ENCODE measurements at places on chromosomes 2 and 18.

DNA sequence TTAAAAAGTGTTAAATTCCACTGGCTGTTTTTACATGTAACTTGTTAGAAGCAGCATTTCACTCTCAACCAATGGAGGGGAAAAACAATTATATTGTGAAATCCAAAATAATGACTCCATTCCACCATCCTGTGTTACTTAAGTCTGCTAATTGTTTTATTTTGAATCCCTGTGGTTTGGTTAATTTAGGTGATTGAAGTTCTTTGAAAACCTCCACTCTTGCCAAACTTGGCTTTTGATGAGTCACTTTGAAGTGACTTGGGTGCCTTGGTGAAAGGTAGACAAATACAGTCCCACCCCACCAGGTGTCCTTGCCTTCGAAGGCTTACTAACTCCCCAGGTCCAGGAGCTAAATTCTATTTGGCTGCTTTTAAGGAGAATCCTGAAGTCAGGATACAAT, 1303.8 kb upstream of the NRXN1 start:
- no peak for DNase-seq

- no peak for DNase-seq
Measured at GRCh38 chr2:72548081-72548764, 277.6 kb downstream of the EXOC6B start.

DNA sequence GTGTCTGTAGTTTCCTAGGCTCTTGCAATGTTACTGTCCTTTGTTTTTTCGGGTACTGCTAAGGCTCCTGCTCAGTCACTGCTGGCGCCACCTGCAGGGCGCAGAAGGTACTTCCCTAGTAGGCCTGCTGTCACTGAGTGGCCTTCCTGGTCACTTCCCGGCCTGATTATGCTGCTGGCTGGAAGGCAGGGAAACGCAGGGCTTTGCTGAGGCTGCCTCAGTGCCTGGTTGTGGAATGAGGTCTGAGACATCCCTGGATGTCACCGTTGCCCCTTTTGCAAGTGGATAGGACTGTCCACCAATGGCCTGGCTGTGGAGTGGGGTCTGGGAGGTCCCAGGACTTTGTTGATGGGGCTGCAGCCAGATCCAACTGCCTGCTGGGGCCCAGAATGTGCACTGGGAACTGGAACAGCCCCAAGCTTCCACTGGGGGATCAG, 13.1 kb downstream of the DAW1 start:
- DNase-seq = peak; percentile 60

DNA sequence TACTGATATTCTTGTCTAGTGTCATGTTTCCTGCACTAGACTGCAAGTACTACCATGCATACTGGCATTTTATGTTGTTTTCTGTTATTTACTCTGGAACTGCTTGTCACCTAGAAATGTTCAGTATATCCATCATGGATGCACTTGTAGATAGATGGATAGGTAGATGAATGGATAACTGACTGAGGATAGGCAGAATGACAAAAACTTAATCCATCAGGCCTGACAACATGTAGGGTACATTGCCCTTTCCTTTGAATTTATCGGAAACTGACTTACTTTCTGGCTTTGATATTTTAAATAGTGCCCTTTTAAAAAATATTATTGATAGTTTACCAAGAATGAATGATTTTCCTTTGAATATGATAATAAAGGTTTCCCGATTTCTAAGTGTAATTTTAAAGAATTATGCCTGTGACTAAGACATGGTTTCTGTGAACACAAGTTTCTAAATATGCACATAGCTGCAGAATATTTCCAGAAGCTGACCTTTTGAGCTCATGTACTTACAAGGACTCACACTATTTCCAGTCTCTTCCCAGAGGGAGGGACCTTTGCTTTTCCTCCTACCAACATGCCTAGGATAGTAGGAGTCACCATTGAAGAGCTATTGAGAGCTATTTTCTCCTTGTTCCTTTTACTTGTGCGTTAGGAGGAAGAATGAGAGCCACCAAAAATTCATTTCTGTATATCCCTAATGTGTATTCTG, 81.3 kb downstream of the ANKRD12 start:
- no peak for DNase-seq

- no peak for DNase-seq
Measured at GRCh38 chr18:45253973-45254708, 361.1 kb upstream of the SLC14A2 start.

DNA sequence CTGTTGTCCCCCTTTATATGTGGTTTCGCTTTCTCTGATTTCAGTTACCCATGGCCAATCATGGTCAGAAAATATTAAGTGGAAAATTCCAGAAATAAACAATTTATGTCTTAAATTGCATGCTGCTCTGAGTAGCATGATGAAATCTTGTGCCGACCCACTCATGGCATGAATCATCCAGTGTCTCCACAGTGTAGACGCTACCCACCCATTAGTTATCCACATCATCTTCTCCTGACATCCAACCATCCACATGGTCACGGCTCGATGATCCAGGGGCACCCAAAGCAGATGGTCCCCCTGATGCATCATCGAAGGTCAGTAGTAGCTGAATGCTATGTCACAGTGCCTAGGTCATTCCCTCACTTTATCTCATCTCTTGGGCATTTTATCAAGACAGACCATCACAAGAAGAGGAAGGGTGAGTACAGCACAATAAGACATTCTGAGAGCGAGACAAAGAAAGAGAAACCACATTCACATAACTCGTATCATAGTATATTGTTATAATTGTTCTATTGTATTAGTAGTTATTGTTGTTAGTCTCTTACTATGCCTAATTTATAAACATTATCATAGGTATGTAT, 44.1 kb upstream of the ACKR3 start:
- DNase-seq = no peak

GRCh38 chr2:170024721-170025120, 153.2 kb upstream of the MYO3B start:
- no peak for DNase-seq

DNA sequence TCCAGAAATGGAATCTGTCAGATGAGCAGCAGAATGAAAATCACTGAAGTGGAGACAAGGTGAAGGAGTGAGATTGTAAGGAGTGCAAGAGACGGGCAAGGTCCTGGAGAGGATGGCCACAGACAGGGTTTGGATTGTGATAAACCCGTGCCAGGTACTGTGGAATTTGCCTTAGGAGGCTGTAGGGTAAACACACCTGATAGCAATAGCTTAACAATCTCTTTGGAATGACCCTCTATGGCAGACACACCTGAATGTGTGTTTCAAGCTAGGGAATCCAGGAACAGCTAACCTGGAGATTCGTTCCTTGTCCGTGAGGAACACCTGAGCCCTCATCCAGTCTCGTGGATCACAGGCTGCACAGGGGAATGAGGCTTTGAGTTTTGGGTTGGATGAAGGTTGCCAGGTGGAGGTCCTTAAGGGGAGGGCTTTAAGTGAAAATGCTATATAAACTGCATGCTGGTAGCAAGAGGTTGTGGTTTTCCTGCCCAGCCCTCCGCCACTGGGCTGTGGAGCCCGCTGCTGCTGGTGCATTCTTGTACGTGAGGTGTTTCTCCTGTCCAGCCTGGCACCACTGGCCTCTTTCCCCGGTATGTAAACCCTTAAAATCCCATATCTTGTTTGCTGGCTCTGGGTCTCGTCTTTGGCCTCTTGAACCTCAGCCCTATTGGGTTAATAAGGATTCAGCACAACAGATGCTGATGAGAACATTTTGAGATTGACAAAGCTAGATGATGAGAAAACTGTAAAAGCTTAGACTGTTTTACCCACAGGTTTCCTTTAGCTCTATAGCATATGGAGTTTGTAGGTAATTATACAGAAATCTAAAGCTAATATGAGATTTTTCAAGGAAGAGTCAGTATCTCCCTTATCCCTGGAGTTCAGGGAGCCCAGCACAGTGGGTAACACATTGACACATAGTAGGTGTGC, 117.9 kb downstream of the ARHGAP15 start:
- no peak for DNase-seq

GRCh38 chr2:109516445-109517117, 97.2 kb downstream of the SEPTIN10 start:
- DNase-seq = peak; percentile 12

DNA sequence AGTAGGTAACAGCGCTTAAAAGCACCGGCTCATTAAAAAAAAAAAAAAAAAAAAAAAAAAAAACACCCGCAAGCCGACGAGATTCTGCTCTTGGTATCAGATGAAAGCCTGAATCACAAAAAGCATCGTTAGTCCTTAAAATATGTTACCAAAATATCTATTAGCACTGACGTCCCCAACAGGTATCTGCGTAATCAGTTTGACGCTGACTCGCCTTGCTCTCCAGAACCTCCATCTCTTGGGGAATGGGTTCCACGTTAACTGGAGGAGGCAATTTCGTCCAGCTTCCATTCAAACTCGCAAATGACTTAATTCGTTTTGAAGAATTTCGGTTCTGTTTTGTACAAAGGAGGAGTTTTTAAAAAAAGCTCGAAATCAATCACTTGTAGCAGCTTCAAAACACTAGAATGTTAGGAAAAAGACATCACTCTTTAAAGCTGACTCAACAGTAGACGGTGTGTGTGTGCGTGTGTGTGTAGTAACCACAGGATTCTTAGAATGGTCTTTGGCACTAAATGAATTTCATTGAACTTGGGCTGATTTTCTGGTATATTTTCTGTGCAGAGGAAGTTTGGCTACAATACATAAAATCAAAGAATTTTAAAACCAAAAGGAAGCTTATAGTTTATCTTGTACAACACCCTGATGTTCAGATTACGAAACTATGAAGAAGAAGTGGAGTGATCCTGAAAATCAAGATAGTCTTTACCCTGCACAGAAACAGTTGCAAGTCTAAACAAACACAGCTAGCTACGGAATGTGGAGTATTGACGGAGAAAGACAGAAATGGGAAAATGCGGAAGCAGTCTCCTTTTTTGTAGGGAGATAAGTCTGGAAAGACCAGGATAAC, 1.1 kb upstream of the PGAP1 start:
- peak; percentile 50 for DNase-seq

DNA sequence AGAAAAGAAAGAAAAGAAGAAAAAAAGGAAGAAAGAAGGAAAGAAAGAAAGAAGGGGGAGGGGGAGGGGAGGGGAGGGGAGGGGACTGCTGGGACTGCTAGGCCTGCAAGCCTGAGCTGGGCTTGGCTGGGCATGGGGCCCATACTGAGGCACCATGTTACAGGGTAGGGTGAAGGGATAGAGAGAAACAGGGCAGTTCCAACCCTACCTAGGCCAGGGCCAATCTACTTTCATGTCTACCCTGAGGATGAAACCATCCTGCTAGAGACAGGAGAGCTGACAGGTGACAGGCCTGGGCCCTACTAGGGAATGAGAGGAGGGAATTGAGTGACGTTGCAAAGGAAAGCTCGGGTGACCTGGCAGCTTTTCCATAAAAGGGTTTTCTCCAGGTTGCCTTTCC, 41.7 kb downstream of the TEX44 start:
- no peak for DNase-seq

DNA sequence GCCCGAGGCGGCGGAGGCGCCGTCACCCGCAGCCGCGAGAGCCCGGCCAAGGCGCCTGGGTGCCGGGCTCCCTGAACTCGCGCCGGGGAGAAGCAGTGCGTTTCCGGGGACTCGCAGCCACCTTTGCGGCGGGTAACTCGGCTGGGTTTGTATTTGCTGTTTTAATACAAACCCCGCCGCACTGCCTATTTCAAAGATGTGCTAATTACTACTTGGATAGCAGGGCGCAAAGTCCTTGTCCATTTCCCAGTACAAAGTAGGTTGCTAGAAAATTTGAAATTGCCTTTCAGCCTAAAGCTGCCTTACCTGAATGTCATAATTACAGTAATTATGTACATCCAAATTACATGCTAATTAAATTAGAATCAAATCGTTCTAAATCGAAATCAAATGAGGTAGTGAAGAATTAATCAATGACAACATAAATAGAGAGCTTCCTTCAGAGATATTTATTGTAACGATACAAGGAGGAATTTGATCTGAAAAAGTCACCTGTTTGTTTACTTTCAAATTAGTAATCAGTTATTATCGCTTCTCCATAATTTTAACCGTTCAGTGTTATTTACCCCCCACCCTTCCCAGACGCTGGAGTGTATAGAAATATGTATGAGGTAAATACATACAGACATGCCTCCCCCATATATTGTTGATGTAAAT, 8.1 kb downstream of the SP9 start:
- peak; percentile 18 for DNase-seq

DNA sequence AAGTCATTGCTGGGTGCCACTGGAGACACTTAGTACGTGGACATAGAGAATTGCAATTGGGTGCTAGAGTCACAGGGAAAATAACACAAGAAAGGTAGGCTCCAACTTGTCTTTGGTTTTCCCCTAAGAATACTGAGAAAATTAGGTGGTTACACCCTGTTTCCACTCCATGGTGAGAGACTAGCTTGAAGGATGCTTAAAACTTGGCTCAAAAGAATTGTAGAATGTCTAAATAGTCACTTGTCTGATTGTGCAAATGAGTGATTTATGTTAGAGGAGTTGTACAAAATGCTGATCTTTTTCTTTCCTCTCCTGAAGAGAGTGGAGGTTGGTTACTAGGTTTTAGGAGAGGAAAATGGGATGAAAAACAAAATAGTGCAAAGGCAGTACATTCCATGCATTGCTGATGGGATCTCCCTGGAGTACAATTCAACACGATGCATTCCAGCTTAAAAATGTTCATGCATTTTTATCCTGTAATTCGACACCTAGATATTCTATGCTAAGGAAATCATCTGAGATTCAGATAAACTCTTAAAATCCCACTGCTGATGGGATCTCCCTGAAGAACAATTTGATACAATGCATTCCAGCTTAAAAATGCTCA, 2.2 kb upstream of the SERPINB12 start:
- no peak for DNase-seq

DNA sequence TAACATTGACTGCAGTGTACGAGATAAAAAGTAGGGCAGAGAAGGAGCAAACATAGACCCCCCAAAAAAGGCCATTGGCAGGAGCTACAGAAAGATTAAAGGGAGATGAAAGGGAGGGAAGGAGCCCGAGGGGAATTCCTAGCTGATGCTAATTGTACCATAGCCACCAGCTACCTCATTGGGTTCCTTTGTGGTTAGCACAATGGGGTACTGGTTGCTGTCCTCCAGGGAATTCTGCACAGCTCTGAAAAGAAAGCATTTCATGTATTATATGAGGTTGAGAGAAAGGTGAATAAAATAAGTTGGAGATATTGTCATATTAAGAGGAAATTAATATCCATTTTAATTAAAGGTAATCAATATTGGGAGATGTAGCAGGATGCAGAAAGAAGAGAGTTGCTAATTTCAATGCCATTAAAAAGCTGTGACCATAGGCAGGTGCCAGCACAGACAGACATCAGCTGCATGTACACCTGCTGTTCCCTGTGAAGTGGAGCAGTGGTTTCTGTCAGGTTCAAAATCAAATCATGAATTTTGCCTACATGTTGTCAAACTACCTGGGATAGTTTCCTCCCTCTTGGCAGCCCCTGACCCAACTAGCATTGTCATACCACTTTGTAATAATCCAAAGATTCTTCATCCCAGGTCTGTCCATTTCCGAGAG, 185.4 kb upstream of the DLGAP1 start:
- DNase-seq = no peak

Measured in stimulated activated CD4-positive, alpha-beta T cell treated with anti-CD3 and anti-CD28 coated beads, Interleukin-2, amount 100 ng/mL, for 48 hours (primary cell).